ENCODE measurements at places on chromosomes 1 and 21. TPM values are rescaled to one million over a fixed set of nuclear protein-coding genes. Genes with fewer than 3 reads are reported as not detected.

C1orf226 gene
- not detected for total RNA-seq

DNA sequence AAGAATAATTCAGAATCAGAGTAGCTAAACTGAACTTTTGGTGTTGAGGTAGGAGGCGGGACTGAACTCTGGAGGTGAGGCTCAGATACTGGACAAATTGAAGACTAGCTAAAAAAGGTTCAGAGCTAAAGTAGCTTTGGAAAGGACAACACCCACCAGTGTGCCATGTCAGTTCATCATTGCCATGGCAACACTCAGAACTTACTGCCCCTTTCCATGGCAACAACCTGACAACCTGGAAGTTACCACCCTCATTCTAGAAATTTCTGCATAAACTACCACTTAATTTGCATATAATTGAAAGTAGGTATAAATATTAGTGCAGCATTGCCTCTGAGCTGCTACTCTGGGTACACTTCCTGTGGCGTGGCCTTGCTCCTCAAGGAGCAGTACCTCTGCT, 30.3 kb upstream of the POGK start:
- no peak for ATAC-seq

- no peak for ATAC-seq
Observed at GRCh38 chr1:154657556-154657955, 49.6 kb upstream of the ADAR start.

DNA sequence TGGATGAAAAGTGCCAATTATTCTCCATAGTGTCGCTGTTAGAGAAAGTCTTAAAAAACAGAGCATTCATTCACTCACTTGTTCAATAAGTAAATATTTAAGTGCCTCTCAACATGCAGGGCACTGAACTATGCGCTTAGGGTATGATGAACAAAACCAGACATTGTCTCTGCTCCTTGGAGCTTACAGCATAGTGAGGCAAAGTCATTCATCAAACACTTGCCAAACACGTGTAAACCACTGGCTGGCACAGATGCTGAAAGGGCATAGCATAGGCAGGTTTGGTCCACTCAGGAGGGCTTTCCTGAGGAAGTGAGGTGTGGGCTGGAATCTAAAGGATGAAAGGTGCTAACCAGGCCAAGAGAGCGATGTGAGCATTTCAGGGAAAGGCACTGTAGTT, 27.6 kb upstream of the RD3 start:
- no peak for ATAC-seq

- ATAC-seq: no peak
Observed at GRCh38 chr21:42022091-42022430, 11.9 kb upstream of the ZBTB21 start.

DMAP1 gene
- 41.1 TPM for total RNA-seq

GRCh38 chr1:36857754-36858153, 176.6 kb downstream of the GRIK3 start:
- no peak for ATAC-seq

CRABP2 gene
- 4.4 TPM for total RNA-seq

DNA sequence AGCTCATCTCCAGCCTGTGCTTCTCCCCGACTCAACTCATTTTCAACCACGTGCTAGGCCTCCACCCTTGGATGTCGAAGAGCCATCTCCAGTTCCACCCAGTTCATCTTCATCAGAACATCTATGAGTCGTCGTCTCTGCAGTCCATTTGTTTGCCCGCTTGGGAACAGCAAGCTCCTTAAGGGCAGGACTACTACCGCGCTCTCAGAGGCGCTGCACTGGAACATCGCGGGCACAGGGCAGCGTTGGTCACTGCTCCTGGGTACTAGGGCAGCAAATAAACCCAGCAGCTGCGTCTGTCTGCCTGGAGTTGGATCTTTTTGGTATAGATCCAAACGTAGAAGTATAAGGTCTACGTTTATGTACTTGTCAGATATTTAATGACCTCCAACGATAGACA, 478 bp upstream of the PRDM2 start:
- ATAC-seq: no peak

AMY1A gene
- total RNA-seq: not detected

SPATA45 gene
- total RNA-seq: not detected

ICOSLG gene
- 2.0 TPM for total RNA-seq

VSIG8 gene
- 0.26 TPM for total RNA-seq

DNA sequence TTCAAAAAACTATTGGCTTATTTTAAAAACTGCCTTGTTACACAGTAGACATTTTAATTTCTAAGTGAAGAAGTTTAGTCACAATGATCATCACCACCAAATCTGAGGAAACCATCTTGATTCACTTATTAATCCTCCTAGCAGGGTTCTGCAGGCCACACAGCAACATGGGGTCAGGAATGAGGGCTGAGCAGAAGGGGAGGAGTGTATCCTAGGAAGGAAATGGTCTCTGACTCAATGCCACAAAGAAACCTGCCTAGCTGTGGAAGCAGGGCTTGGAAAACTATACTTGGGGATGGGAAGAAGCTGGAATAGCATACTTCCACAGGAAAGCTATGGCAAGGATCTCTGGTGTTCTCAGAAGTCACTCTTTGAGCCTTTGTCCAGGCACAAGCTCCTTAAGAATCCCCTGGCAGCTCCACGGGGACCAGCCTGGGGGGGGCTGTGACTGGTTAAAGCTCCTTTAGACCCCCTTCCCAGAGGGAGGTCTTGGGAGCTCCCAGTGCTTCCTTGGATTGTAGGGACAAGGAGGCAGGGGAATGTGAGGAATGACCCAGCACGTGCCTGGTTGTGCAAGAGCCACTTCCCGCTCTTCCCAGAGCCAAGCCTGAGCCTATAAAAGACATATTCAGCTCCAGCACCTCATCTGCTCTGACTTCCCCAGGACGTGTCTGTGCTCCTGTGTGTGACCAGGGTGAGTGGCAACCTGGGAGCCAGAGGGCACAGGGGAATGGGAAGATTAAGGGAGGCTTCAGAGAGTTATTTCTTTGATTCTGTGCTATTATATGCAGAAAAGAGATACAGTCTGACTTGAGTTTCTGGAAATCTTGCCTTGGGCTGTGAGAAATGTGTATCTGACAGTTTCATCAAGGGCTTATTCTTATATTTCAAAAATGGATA, at the start of gene LCE2A:
Gene LCE2A, plus strand, starts transcription at position 645 of the 900 bp plus-strand sequence. CDS start 557 bp downstream, outside the sequence.
- no peak for ATAC-seq

HYI gene
- total RNA-seq: 5.7 TPM

DNA sequence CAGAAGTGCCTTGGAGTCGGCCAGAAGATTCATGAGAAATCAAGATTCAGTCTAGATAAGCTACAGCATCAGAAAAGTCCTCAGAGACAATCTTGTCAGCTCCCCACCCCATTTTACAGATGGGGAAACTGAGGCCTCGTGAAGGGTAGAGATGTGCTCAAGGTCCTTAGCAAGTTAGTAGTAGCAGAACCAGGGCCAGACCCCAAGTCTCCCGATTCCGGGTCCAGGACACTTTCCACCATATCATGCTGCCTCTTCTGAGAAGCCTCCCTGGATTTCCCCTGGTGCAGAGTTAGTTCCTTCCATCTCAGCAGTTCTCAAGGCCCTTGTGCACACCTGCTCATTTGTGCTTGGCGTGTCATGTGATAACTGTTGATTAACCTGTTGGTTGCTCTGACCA, 91.5 kb upstream of the ACTL8 start:
- ATAC-seq: no peak

DNA sequence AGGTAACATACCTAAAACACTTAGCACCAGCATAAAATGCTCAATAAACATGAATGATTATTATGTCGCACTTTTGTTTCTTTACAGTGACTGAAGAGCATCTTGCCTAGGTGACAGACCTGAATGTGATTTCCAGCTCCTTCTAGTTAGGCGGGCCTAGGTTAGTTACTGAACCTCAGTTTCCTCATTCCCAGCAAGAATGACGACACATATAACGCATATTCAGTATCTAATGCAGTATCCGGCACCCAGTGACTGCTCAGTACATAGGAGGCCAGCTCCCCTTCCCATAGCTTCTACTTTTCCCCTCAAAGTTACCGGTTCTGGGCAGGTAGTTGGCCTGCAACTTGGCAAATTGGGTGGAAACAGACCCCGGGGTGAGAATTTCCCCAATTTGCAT, 763 bp downstream of the AUNIP start:
- no peak for ATAC-seq

DNA sequence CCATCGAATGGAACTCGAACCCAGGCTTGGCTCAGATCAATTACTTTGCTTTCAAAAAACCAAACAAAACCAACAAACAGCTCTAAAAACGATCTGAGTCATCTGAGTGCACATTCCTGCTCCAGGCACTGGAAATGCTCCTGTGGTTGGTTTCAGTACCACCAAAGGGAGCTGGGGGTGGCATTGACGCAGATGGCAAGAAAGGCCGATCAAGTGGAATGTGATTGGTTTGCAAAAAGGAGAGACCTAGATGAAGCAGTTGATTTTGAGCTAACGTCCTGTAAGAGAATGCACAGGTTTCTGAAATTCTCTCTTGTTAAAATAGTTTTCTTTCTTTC, 39.5 kb downstream of the PIK3CD start:
- no peak for ATAC-seq

GRCh38 chr1:172477216-172477615, 33.3 kb upstream of the PIGC start:
- no peak for ATAC-seq

DNA sequence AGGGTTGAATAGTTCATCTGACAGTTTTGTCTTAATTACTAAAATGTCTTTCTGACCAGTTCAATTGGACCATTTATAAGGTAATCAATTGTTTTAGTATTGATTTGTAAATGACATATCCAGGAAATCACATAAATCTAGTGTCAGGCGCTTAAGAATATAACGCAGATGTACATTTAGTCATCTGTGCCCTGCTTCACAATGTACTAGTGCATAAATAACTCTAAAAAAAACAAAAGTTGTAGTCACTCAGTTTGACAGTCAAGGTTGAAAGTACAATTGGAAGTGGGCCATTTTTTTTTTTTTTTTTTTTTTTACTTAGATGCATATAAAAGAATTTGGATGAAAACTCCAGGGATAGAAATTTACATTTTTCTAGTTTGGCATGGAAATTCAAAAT, 490.4 kb downstream of the PTPRC start:
- ATAC-seq: no peak

GRCh38 chr1:241627453-241628259, 12.5 kb downstream of the CHML start:
- ATAC-seq: peak; percentile 76

DNA sequence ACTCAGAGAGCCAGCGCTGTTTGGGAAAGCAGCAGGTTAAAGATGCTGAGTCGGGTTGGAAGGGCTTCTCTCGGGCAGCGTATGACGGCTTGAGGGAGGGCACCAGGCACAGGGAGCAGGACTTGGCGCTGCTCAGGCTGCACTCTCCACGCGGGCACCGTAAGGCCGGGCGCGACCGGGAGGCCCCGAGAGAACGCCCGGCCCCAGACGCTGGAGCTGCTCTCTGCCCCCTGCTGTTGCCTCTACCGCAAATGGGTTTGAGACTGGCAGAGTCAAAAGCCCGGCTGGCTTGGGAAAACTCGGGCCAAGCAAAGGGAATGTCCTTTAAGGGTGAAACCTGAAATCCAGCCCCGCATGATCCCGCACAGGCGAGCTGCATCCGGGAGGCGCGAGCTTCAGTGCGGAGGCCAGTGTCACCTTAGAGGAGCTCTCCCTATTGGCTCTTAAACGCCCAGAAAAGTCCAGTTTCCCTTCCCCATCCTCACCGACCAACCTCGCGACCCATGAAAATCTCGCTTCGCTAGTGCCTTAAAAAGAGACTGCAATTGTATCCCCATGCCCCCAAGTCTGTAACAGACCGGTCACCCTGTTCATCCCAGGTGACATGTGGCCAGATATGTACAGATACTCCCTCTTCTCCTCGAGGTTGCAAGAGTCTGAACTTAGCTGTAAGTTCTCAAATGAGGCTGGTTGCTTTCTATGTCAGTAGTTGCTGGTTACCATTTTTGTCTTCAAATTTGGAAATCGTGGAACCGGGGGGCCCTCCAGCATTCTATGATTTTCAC, 1.1 kb downstream of the PRRX1 start:
- no peak for ATAC-seq

DNA sequence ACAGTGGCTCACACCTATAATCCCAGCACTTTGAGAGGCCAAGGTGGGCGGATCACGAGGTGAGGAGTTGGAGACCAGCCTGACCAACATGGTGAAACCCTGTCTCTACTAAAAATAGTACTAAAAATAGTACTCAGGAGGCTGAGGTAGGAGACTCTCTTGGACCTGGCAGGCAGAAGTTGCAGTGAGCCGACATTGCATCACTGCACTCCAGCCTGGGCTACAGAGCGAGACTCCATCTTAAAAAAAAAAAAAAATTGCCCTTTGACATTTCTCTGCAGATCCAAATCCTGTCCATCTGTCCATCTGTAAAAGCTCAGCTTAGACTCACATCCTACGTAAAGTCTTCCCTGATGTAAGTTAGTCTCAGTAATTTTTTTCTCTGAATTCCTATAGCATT, 6.2 kb upstream of the NCF2 start:
- ATAC-seq: no peak

DNA sequence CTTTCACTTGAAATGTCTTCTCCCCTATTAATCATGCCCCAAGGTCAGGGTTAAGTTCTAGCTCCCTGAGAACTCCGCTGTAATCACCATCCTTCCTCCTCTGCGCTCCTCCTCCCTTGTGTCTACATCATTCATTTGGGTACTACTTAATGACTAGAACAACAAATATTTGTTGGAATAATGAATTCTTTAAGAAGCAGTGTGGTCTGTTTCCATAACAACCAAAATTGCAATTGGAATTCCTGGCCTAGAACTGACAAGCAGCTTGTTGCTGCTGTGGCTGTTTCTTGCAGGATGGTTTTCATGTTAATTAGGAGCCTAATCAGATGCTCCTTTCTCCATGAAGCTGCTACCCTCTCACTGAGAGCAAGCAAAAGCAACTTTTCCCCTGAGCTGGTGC, 192.5 kb downstream of the ZZZ3 start:
- no peak for ATAC-seq

DNA sequence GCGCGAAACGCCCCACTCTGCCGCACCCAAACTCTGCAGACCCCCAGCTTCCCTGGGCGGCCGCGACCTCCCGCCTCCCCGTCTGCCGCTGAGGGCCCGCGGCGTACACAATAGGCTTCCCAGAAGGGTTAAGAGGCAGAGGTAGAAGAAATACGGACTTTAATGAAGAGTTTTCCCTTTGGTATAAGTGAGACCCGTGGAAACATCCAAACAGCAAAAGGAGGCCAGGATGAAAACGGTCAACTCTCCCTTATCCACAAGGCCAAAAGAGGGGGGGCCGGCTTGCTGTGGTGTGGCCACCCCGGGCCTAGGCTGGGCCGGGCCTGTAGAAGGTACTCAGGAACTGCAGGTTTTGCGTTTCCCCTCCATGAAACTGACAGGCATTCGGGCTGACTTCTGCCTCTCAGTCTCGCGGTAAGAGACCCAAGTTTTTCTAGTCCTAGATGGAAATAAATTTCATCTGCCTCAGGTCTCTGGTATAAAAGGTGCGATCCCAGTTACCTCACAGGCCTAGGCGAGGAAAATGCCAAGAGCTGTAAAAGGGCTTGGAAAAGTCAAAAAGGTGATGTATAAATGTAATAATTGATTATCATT, 671 bp upstream of the PYGO2 start:
- peak; percentile 6 for ATAC-seq

CD48 gene
- 151 TPM for total RNA-seq

SAMSN1 gene
- 93.3 TPM for total RNA-seq
